ENCODE measurements at places on chromosomes 6 and 20. TPM values are rescaled to one million over a fixed set of nuclear protein-coding genes. Genes with fewer than 3 reads are reported as not detected.

Gene SAMD5
- polyA plus RNA-seq, result 0.20 TPM

Gene DEFB132
- not detected for polyA plus RNA-seq

Gene TSHZ2
- not detected for polyA plus RNA-seq

Gene PRL
- polyA plus RNA-seq, result not detected

GRCh38 chr6:9647071-9647445 lies 767.8 kb downstream of the TFAP2A start:
- H3K27ac ChIP-seq, result no peak overlapping the region
- no peaks in the 10 kb centered on the region for H3K36me3 ChIP-seq
- H3K4me3 ChIP-seq, result no peak overlapping the region
- no peak for DNase-seq
- no peaks in the 10 kb centered on the region for H3K4me1 ChIP-seq

GRCh38 chr6:167148021-167148420 lies 9.8 kb downstream of the GPR31 start:
- H3K4me3 ChIP-seq, result no peak overlapping the region
- H3K36me3 ChIP-seq, result no peaks in the 10 kb centered on the region
- peaks cover 49% of the 10 kb centered on the region for H3K27me3 ChIP-seq
- no peaks in the 10 kb centered on the region for H3K4me1 ChIP-seq
- no peak for DNase-seq
- H3K27ac ChIP-seq, result no peak overlapping the region

GRCh38 chr20:4484379-4484997 lies 237.2 kb upstream of the PRND start:
- DNase-seq, result no peak
- no peaks in the 10 kb centered on the region for H3K27me3 ChIP-seq
- no peak overlapping the region for H3K4me3 ChIP-seq
- no peaks in the 10 kb centered on the region for H3K4me1 ChIP-seq
- no peaks in the 10 kb centered on the region for H3K36me3 ChIP-seq
- H3K27ac ChIP-seq, result no peak overlapping the region

- H3K4me3 ChIP-seq, result peak overlapping the region; percentile 23
- no peaks in the 10 kb centered on the region for H3K27me3 ChIP-seq
- H3K27ac ChIP-seq, result peak overlapping the region; percentile 96
Observed at GRCh38 chr6:3355358-3356055, 96.8 kb downstream of the PSMG4 start.

- no peaks in the 10 kb centered on the region for H3K27me3 ChIP-seq
- no peak overlapping the region for H3K4me3 ChIP-seq
- no peak overlapping the region for H3K27ac ChIP-seq
Observed at GRCh38 chr6:119768201-119768600, 418.6 kb upstream of the MAN1A1 start.

GRCh38 chr20:4256874-4257273 lies 241.5 kb upstream of the RNF24 start:
- no peaks in the 10 kb centered on the region for H3K4me1 ChIP-seq
- no peaks in the 10 kb centered on the region for H3K36me3 ChIP-seq
- peaks cover 3% of the 10 kb centered on the region for H3K27me3 ChIP-seq

GRCh38 chr20:57577679-57578475 lies 17.0 kb downstream of the PCK1 start:
- peak; percentile 59 for DNase-seq
- peaks cover 21% of the 10 kb centered on the region for H3K27me3 ChIP-seq
- H3K36me3 ChIP-seq, result no peaks in the 10 kb centered on the region
- H3K27ac ChIP-seq, result no peak overlapping the region

DNA sequence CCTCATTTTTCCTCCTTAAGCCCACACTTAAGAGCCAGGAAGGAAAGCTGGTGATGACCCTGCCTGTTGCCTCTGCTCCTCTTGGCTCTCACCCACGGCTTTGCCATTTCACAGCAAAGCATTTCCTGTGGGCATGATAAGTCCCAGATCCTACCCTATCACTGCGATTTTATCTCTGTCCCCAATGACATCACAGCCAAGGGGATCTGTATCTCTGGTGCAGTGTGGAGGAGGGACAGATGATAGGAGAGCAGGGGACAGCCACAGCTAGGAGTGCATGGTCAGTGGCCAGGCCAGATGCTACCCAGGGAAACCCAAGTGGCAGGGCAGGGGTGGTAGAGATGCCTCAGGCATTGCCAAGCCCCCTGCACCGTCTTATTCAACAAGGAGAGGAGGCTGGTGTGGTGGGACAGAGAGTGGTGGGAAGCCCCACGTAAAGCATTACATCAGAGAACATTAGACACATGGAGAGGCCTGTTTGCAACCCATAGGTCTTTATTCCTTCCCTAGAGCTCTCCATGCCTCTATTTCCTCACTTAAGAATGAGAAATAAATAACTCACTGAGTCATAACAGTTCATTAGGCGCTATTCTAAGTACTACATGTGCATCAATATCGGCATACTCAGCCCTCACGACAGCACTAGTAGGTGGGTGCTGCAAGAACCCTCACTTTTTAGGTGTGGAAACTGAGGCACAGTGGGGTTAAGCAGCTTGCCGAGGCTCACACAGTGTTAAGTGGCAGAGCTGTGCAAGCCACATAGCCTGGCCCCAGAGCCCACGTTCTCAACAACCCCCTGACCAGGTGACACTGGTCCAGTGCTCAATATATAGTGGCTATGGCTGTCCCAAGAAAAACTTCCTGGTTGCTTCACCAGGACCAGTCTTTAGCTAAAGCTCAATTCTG lies 4.6 kb downstream of the TFEB start:
- H3K4me3 ChIP-seq, result no peak overlapping the region
- no peaks in the 10 kb centered on the region for H3K36me3 ChIP-seq
- H3K27ac ChIP-seq, result no peak overlapping the region
- peaks cover 32% of the 10 kb centered on the region for H3K27me3 ChIP-seq
- DNase-seq, result no peak
- peaks cover 34% of the 10 kb centered on the region for H3K4me1 ChIP-seq

DNA sequence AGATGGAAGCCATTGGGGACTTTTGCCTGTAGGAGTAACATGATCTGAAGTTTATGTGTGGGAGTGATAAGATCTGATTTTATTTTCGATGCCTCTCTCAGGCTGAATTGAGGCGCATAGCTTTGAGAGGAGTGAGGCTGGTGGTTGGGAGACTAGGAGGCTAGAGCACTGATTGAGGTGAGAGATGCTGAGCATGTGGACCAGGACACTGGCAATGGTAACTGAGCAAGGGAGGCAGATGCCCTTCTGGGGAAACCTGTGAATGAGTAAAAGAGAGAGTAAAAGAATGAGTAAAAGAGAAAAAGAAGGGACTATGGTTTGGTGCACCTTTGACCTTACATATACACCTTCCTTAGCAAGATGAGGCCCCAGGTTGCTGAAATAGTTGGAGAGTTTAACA lies 3.0 kb downstream of the RRP36 start:
- H3K4me1 ChIP-seq, result peaks cover 11% of the 10 kb centered on the region
- peaks cover 79% of the 10 kb centered on the region for H3K36me3 ChIP-seq
- no peak overlapping the region for H3K4me3 ChIP-seq

GRCh38 chr20:49712996-49713752 lies 504 bp downstream of the B4GALT5 start:
- no peaks in the 10 kb centered on the region for H3K27me3 ChIP-seq
- H3K36me3 ChIP-seq, result peaks cover 3% of the 10 kb centered on the region
- peak overlapping the region; percentile 86 for H3K27ac ChIP-seq
